AG04450 (cell line): ENCODE measurements at places on chromosomes 3 and 15.

- no peak for DNase-seq
Measured at GRCh38 chr3:30113906-30114305, 492.5 kb upstream of the TGFBR2 start.

GRCh38 chr3:176959867-176960266, 237.4 kb downstream of the TBL1XR1 start:
- DNase-seq: no peak

- no peak for DNase-seq
Measured at GRCh38 chr3:41208507-41209220, 9.4 kb downstream of the CTNNB1 start.

GRCh38 chr15:77819851-77820728, 187.4 kb upstream of the LINGO1 start:
- DNase-seq: no peak

DNA sequence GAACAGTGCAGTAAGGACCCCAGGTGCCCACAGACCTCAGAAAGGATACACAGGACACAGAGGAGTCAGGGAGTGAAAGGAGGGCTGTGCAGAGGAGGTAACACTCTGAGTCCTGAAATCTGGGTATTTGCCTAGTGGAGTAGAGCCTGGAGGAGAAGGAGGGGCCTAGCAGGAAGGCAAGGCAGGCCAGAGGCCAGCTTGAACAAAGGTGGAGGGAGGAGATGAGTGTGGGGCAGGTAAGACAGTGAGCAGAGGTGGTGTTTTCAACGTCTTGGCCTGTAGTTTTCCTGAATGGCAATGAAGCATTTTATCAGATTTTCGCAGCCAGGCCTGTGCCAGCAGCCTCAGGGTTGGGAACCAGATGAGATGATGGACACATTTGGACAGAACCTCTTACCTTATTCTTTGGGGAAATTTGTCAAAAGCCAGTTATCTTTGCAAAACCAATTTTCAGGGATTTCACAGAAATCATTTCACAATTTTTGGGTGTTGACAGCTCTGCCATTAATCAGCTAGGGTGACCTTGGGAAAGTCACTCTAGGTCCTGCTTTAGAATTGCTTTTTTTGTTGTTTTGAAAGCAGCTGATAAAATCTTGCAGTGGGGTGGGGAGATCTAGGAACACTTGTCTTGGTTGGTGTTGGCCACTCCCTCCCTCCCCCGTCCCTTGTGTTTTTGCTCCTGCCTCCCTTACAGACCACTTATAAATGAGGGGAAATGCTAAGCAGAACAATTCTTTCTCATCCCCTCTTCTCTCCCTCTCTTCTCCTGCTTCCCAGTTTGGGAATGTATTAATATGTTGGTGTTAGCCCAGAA, 38.4 kb downstream of the SPSB4 start:
- DNase-seq: no peak

GRCh38 chr3:148082506-148083280, 615.0 kb upstream of the AGTR1 start:
- no peak for DNase-seq

DNA sequence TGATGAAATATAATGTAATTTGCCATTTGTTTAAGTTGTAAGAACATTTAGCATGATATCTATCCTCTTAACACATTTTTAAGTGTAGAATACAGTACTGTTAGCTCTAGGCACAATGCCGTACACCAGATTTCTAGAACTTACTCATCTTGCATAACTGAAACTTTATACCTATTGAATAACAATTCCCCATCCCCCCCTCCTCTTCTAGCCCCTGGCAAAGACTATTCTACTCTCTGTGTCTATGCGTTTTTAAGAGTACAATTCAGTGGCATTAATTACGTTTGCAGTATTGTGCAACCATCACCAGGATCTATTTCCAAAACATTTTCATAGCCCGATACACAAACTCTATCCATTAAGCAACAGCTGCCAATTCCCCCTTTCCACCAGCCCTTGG, 261.7 kb downstream of the PLOD2 start:
- no peak for DNase-seq

GRCh38 chr3:60829058-60829457, 422.2 kb downstream of the FHIT start:
- no peak for DNase-seq

- no peak for DNase-seq
Measured at GRCh38 chr3:8343058-8343457, 158.6 kb upstream of the LMCD1 start.

- DNase-seq: no peak
Measured at GRCh38 chr15:71259866-71260265, 144.6 kb downstream of the THSD4 start.

DNA sequence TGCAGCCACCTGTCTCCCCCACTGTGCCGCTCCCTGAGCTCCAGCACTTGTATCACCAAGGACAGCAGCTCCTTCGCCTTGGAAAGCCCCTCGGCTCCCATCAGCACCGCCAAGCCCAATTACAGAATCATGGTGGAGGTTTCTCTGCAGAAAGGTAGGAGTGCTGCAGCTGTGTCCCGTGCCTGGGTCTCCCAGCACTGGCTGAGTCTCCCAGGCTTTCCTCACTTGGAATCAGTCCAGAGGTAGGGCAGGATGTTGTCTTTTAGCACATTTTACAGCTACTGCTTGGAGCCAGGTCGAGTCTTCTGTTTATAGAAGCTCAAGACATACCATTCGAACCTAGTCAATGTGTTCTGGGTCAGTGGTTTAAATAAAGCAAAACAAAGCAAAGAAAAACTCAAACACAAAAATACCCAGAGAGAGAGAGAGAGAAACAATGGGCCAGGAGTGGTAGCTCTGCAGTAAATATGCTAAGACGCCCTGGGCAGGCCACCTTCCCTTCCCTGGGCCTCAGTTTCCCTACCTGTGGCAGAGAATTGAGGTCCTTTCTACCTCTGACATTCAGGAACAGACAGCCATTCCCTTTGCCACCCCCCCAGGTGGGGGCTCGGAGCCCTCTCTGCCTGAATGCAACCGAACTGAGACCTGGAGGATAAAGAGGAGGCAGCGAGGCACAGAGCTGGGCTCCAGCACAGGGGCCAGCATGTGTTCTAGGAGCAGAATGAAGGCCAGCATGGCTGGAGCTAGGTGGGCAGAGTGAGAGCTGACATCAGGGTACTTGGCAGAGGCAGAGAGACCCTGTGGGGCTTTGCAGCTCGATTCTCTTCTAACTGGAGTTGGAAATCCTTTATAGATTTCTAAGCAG, 44.1 kb downstream of the STARD5 start:
- DNase-seq: no peak

GRCh38 chr3:3538451-3538850, 260.8 kb upstream of the LRRN1 start:
- no peak for DNase-seq

- no peak for DNase-seq
Measured at GRCh38 chr3:43405888-43406642, 119.7 kb downstream of the SNRK start.

DNA sequence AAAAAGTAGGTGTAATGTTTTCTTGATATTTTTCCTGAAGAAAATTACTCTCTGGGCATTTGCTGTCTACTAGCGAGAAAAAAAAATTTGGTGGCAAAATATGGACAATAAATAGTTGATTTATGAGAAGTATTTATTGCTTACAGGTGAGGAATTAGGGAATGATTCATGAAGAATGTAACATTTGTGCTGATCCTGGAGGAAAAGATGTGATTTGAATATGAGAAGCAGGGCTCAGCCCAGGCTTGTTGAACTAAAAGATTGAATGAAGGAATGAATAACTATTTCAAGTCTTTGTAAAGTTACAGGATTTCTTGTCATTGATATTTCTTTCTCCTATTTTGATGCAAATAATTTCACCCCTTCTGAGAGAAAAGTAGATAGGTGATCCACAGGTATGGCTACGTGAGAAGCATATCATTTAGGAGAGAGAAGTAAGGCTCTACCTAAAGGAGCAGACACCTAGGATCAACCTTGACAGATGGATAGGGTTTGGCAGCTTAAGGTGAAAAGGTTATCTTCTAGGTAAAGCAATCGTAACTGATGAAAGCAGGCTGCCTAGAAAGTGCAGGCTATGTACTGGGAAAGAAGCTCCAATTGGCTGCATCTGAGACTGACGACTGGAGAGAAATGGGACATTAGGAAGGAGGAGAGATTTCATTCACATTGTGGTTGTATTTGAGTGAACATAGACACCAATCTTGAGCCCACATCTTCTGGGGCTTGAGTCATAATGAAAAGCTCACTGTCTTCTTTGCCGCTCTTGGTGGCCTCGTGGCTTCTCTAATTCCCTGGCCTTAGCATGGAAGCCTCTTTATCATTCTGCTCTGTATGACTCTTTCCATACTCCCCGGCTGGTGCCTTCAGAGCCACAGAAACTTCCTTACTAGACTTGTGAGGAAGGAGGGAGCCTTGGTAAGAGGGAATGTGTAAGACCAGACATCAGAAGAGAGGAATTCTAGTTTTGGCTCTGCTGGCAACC, 106.5 kb downstream of the P3H2 start:
- no peak for DNase-seq

DNA sequence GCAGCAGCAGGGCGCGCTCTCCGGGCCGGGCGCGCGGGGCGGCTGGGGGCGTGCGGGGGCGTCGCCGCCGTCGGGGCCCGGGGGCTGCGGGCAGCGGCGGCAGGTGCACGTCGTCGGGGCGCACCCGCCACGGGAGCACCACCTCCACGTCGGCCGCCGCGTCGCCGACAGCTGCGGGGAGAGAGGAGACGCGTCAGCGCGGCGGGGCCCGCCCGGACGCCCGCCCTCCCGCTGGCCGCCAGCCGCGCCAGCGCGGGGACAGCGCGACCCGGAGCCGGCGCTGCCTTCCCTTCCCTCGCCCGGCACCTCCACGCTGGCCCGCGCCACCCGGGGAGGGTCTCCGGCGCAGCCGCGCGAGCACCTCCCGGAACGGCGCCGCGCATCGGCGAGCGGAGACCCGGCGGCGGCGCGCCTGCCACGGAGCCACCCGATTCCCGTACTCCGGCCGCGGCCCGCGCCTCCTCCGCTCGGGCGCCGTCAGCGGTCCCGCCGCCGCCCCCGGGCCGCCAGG, 481 bp downstream of the ADAMTS17 start:
- no peak for DNase-seq

GRCh38 chr15:92600856-92601255, 54.7 kb downstream of the FAM174B start:
- no peak for DNase-seq

GRCh38 chr15:85458764-85459163, 78.4 kb downstream of the AKAP13 start:
- DNase-seq: no peak

GRCh38 chr3:62638316-62638715, 236.9 kb downstream of the CADPS start:
- no peak for DNase-seq

DNA sequence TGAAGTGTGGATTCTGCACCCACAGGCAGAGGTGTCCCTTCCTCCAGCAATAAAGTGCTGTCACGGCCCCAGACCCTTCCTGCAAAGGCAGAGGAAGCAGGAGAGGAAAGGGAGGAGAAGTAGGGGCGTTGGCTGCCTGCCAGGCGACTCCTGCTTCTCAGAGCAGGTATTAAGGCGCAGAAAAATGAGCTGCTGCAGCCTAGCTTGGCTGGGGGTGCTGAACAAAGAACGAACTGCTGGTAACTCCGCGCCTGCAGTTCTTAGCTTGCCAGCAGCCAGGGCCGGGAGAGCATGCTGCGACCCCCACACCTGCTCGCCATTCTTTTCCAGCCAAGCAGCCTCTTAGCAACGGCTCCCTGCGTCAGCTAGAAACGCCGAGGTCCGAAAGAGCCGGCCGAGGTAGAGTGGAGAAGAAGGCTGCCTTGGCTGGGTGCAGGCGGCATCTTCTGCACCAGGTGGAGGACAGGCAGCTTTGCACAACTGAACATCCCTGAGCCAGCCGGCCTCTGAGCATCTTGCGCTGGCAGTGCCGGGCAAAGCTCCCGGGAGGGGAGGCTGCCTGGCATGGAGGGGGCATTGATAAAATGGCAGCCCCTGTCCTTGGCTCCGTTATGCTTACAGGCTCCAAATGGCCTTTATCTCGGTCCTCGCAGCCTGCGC, 296.0 kb downstream of the MEX3B start:
- no peak for DNase-seq

GRCh38 chr3:70464876-70465275, 152.4 kb upstream of the MDFIC2 start:
- no peak for DNase-seq

- no peak for DNase-seq
Measured at GRCh38 chr3:131036986-131037385, 10.3 kb downstream of the NEK11 start.

DNA sequence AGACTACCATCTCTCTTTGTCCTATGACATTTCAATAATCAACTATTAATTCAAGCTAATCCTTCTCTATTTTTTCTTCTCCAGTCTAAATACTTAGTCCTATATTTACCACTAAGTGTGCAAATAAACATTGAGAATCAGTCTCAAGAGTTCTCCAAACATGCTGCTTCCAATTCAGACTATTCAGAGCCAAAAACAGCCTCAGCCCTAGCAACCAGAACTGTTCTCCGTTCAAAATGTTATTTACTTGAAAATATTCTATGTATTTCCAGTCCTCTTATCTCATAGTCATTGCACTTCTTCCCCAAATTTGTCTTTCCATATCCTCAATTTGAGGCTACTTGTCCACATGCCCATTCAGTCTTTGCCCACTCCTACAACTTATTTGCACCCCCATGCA, 805.5 kb downstream of the IGSF11 start:
- DNase-seq: no peak

GRCh38 chr3:72033666-72034428, 248.9 kb upstream of the PROK2 start:
- DNase-seq: no peak

- DNase-seq: no peak
Measured at GRCh38 chr3:117515309-117515708, 805.7 kb downstream of the TUSC7 start.

DNA sequence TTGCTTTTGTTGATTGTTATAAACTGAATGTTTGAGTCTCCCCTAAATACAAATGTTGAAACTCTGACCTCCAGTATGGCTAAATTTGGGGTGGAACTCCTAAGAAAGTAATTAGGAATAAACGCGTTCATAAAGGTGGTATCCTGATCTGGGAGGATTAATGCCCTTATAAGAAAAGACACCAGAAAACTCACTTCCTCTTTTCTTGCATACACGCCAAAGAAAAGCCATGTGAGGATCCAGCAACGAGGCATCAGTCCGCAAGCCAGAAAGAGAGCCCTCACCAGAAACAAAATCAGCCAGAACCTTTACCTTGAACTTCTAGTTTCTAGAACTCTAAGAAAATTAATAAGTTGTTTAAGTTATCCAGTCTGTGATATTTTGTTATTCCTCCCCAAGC, 37.4 kb upstream of the AZI2 start:
- no peak for DNase-seq

GRCh38 chr3:64473466-64473865, 214.3 kb downstream of the ADAMTS9 start:
- DNase-seq: no peak

- no peak for DNase-seq
Measured at GRCh38 chr15:39154227-39154638, 426.6 kb upstream of the THBS1 start.

- no peak for DNase-seq
Measured at GRCh38 chr15:55816017-55816416, 73.1 kb upstream of the PRTG start.

- DNase-seq: peak; percentile 3
Measured at GRCh38 chr3:10518506-10519150, 13.2 kb upstream of the ATP2B2 start.

- no peak for DNase-seq
Measured at GRCh38 chr15:83207009-83207659, 489 bp downstream of the HDGFL3 start.
